ENCODE measurements at places on chromosomes 11 and 22. TPM values are rescaled to one million over a fixed set of nuclear protein-coding genes. Genes with fewer than 3 reads are reported as not detected.

TIGD3 gene
- 0.41 TPM for polyA plus RNA-seq

GRCh38 chr11:46315033-46315738 is 32.1 kb upstream of the DGKZ start:
- peaks cover 16% of the 10 kb centered on the region for H3K36me3 ChIP-seq
- no peak overlapping the region for H3K27ac ChIP-seq
- DNase-seq = peak; percentile 94
- peaks cover 5% of the 10 kb centered on the region for H3K4me1 ChIP-seq

DNA sequence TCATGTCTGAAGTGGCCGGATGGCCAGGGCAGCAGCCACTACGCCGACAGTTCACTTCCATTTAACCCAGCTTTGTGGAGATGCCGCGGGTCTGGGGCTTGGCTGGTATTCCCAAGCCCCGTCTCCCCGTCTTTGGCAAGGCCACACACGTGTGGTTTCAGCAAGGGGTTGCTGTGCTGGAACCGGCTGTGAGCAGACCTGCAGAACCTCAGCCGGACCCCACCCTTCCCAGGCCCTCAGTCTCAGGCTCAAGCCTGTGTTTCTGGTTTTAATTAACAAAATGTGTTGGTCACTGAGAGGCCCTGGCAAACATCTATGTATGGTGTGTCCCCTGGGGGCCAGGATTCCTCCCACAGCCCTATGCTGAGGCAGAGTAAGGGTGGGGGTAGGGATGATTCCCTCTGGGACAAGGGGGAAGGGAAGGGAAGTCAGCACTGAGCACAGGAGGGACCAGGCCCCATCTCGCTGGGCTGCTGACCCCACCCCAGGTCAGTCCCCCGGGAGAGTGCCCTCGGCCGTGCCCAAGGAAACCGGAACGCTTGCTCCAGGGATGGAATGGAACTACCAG is 9.3 kb downstream of the OSBPL5 start:
- no peaks in the 10 kb centered on the region for H3K36me3 ChIP-seq
- no peaks in the 10 kb centered on the region for H3K27me3 ChIP-seq
- H3K4me1 ChIP-seq = peaks cover 63% of the 10 kb centered on the region
- no peak overlapping the region for H3K4me3 ChIP-seq

GRCh38 chr22:47295982-47296381 is 533.5 kb downstream of the TBC1D22A start:
- no peaks in the 10 kb centered on the region for H3K27me3 ChIP-seq
- no peaks in the 10 kb centered on the region for H3K4me1 ChIP-seq
- H3K27ac ChIP-seq = no peak overlapping the region
- no peaks in the 10 kb centered on the region for H3K36me3 ChIP-seq

GRCh38 chr11:123800036-123800435 is 6.1 kb downstream of the OR6M1 start:
- no peak overlapping the region for H3K4me3 ChIP-seq
- no peaks in the 10 kb centered on the region for H3K36me3 ChIP-seq
- DNase-seq = no peak
- H3K27ac ChIP-seq = no peak overlapping the region
- no peaks in the 10 kb centered on the region for H3K4me1 ChIP-seq

- H3K4me3 ChIP-seq = no peak overlapping the region
- H3K36me3 ChIP-seq = no peaks in the 10 kb centered on the region
- no peaks in the 10 kb centered on the region for H3K4me1 ChIP-seq
- DNase-seq = no peak
- H3K27ac ChIP-seq = no peak overlapping the region
Observed at GRCh38 chr11:47434011-47434786, 8.0 kb upstream of the PSMC3 start.

GRCh38 chr11:131759140-131759539 is 388.7 kb downstream of the NTM start:
- no peaks in the 10 kb centered on the region for H3K36me3 ChIP-seq
- H3K4me1 ChIP-seq = no peaks in the 10 kb centered on the region
- no peak overlapping the region for H3K27ac ChIP-seq

DNA sequence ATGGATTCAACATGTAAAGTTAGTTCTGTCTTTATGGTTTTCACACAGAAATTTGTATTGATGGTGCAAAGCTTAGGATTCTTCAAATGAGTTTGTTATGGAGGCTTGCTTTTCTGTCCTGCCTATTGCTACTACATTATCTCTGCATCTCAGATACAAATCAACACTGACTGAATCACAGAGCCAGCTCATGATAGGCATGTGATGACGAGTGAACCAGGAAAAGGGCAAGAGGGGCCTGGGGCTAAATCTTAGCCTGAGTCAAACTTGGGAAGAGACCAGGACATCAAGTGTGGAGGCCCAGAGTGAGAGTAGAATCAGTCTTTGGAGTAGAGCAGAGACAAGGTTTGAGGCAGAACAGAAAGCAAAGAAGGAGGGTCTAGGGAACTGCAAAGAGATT is 107.1 kb upstream of the CD44 start:
- H3K27ac ChIP-seq = peak overlapping the region; percentile 93
- no peak for DNase-seq
- peaks cover 4% of the 10 kb centered on the region for H3K4me1 ChIP-seq
- no peak overlapping the region for H3K4me3 ChIP-seq
- H3K36me3 ChIP-seq = no peaks in the 10 kb centered on the region

- DNase-seq = no peak
- no peaks in the 10 kb centered on the region for H3K36me3 ChIP-seq
- H3K27me3 ChIP-seq = no peaks in the 10 kb centered on the region
- no peak overlapping the region for H3K27ac ChIP-seq
- no peaks in the 10 kb centered on the region for H3K4me1 ChIP-seq
Observed at GRCh38 chr11:80849253-80849652, 1408.4 kb upstream of the TENM4 start.

- no peak overlapping the region for H3K27ac ChIP-seq
- H3K27me3 ChIP-seq = no peaks in the 10 kb centered on the region
Observed at GRCh38 chr22:18929459-18929858, 6.6 kb downstream of the PRODH start.

- no peak overlapping the region for H3K27ac ChIP-seq
- no peak for DNase-seq
- no peaks in the 10 kb centered on the region for H3K36me3 ChIP-seq
- peaks cover 12% of the 10 kb centered on the region for H3K4me1 ChIP-seq
- no peak overlapping the region for H3K4me3 ChIP-seq
Observed at GRCh38 chr11:75502138-75502537, 23.6 kb downstream of the GDPD5 start.

DNA sequence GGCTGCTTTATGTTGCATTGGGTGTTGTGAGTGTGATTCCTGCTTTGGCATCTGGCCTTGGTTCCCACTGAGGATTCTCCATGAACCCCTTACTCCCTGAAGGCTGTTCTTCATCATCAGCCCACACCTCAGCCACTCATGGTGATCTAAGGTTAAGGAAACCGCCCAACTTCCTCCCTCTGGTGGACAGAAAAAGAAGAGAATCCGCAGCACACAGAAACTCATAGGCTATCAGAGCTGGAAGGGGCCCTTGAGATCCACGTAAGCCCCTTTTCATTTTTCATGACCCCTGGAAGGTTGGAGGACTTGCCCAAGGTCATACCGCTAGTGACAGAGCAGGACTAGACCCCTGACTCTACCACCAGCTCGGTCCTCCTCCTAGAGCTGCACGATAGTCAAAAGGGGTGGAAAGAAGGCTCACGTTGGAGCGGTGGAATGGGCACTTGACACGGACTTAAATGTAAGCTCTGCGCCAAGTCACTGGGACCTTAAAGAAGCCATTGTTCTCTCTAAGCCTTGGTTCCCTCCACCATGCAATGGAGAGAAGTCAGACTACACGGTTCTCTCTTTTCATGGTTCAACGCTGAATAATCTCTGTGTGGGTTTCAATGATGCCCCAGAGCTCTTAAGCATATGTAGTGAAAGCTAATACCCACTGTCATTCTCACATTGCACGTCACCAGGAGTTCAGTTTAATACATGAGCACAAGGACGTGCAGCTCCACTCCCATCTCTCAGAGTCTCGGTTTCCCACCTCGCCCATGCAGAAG is 83.6 kb upstream of the CRTAM start:
- no peaks in the 10 kb centered on the region for H3K27me3 ChIP-seq
- no peak overlapping the region for H3K27ac ChIP-seq
- no peak overlapping the region for H3K4me3 ChIP-seq
- DNase-seq = no peak
- H3K4me1 ChIP-seq = peaks cover 14% of the 10 kb centered on the region

CACNA1I gene
- under 0.01 TPM for polyA plus RNA-seq

DNA sequence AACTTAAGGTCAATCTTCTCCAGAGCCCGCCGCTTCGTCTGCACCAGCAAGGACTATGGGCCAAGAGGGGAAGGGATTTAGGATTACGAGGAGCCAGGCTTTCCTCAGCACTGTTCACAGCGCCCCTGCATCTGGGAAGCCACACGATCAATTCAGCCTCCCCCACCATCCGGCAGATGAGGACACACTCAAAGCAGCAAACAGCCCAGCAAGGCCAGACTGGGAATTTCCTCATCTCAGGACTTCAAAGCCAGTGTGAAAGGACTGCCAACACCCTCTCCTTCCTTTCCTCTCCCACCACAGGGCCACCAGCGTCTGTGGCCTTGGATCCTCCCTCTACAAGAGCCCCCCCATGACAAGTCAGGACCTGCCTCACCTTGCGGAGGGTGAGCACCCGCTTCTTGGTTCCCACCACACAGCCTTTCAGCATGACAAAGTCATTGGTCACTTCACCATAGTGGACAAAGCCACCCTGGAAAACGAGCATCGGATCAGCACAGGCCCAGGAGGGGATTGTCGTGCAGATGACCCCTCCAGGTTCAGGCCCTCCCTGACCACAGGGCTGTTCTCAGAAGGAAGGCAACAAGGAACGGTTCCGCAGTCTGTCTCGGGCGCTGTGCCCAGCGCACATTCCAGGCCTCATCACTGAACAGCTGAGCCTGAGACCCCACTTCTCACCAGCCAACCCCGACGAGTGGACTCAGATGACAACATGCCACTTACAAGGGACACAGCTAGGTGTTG is 6.0 kb downstream of the RPL3 start:
- peaks cover 27% of the 10 kb centered on the region for H3K36me3 ChIP-seq
- peaks cover 12% of the 10 kb centered on the region for H3K4me1 ChIP-seq
- no peak overlapping the region for H3K4me3 ChIP-seq
- H3K27ac ChIP-seq = no peak overlapping the region

GRCh38 chr11:9789910-9790309 is 126.0 kb downstream of the SWAP70 start:
- H3K4me3 ChIP-seq = no peak overlapping the region
- no peak overlapping the region for H3K27ac ChIP-seq
- no peak for DNase-seq
- H3K27me3 ChIP-seq = no peaks in the 10 kb centered on the region

DNA sequence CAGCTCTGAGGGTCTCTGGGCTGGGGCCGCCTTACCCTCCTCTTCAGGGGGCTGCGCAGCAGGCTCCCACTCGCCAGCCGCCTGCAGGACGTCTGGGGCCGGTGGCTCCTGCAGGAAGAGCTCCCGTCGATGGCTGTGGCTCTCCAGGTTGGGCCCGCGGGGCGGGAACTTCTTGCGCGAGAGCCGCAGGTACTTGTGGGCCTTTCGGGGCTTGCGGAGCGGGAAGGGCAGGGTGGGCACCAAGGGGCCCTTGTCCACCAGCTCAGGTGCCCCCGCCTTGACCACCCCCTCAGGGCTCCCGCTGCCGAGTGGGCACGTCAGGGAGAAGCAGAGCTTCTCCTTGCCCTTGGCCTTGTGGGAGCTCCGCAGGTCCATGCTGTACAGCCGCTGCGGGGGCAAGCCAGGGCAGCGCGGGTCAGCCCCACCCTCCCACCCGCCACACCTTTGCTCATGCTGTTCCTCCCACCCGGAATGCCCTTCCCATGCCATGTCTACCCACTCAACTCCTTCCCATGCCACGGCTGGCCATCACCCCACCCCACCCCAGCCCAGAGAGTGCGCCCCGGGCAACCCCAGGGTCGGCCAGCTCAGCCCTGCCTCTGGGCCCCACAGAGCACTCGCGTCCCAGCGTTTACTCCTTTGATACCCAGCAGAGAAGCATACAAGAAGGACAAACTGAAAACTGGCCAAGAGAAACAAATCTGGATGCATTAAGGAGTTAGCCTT is 18.0 kb downstream of the CBX7 start:
- no peak overlapping the region for H3K27ac ChIP-seq
- no peaks in the 10 kb centered on the region for H3K4me1 ChIP-seq
- H3K36me3 ChIP-seq = no peaks in the 10 kb centered on the region
- no peak overlapping the region for H3K4me3 ChIP-seq

GRCh38 chr11:2870460-2870859 is 15.1 kb downstream of the CDKN1C start:
- H3K36me3 ChIP-seq = no peaks in the 10 kb centered on the region
- H3K27ac ChIP-seq = no peak overlapping the region
- peak; percentile 46 for DNase-seq

- no peaks in the 10 kb centered on the region for H3K27me3 ChIP-seq
- H3K27ac ChIP-seq = peak overlapping the region; percentile 19
- no peaks in the 10 kb centered on the region for H3K36me3 ChIP-seq
Observed at GRCh38 chr11:126628790-126629621, 273.5 kb downstream of the ST3GAL4 start.

UBQLNL gene
- polyA plus RNA-seq = 0.10 TPM

UPK3A gene
- polyA plus RNA-seq = not detected

DNA sequence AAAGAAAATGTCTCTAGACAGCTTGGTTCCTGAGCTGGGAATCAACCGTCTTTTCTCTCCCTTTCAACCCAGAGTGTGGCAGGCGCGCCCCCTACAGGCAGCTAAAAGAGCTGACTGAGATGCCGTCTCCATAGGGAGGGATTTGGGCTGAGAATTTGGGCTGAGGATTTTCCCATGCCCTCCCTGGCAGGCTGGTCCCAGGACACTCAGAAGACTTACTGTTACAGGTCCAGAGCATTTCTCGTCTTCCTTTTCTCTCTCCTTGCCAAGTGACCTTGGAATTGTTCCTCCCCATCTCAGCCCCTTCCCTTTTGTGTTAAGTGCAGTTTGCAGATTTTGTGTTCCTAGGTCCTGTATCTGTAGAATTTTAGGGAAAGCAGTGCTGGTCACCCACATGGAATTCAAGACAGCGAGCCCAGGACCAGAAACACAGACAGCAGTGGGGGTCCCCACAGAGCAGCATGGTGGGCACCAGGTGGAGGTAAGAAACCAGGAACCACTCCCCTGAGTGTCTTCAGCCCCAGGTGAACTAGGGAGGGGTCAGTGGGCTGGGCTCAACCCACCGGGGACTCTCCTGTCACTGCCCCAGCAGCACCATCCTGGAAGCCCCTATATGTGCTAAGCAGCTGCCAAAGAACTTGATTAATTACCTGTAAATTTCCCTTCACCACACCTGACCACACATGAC is 9.9 kb upstream of the IGLL5 start:
- DNase-seq = peak; percentile 67
- no peak overlapping the region for H3K4me3 ChIP-seq
- no peaks in the 10 kb centered on the region for H3K36me3 ChIP-seq
- no peak overlapping the region for H3K27ac ChIP-seq
- H3K4me1 ChIP-seq = peaks cover 33% of the 10 kb centered on the region
- no peaks in the 10 kb centered on the region for H3K27me3 ChIP-seq

- no peak for DNase-seq
- no peak overlapping the region for H3K27ac ChIP-seq
- no peaks in the 10 kb centered on the region for H3K36me3 ChIP-seq
- H3K4me1 ChIP-seq = peaks cover 6% of the 10 kb centered on the region
- H3K4me3 ChIP-seq = no peak overlapping the region
- H3K27me3 ChIP-seq = no peaks in the 10 kb centered on the region
Observed at GRCh38 chr11:7610393-7610792, 62.9 kb downstream of the CYB5R2 start.

Data from SK-N-SH (cell line).